ENCODE measurements at places on chromosomes 5 and 9.

DNA sequence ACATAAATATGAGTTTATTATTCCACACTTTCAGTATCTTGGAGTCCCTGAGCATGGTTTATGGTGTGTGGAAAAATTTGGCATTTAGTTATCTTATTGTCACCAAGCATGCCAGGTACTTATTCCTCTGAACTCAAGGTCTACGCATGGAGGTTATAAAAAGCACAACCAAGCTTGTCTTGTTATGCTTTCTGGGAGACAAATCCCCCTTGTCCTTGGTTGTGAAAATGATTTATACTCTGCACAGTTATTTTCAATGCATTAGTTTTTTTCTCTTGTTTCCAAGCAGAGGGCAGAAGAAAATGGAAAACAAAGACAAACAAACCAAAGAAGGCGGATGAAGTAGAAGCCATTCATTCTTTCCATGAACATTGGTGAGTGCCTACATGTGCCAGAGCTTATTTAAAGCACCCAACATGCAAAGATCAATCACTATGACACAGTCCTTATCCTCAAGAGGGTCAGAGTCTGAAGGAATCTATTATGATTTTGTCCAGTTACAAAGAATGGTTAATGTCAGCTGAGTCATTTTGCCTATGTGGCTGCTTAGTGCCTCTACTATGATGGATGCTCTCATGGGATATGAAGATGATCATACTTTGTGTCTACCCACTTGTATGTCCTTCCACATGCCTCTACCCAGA is 323.1 kb downstream of the TENT4A start:
- no peak for DNase-seq

DNA sequence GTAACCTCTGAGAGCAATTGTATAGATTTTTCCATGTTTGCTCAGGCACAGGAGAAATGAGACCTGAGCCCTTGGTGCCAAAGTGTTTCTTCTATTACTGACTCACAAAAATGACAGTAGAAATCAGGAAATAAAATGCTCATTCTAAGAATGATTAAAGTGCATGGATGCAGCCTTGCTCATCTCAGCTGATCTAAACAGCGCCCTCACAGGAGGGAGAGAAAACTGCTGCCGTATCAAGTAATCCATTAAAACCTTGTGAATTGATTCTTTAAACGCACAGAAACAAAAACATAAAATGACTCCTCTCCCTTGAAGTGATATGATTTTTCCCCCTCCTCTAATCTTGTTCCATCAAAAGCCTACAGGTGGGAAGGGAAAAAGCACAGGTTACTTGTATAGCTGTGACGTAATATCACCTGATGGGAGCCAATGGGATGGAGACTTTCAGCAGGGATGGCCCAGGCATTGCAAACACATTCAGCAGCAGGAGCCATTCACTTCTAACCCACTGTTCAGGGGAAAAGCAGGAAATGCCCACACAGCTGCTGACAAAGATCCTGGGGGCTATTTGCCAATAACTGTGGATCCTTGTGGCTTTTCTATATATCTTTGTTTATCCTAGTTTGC is 76.7 kb downstream of the PLCXD3 start:
- peak; percentile 47 for DNase-seq

- no peak for DNase-seq
These were observed at the start of gene LIX1 for GRCh38 chr5:97142521-97143254. Gene LIX1, minus strand, starts transcription at chr5:97142611. Its CDS starts 35 bp downstream, at chr5:97142576.

DNA sequence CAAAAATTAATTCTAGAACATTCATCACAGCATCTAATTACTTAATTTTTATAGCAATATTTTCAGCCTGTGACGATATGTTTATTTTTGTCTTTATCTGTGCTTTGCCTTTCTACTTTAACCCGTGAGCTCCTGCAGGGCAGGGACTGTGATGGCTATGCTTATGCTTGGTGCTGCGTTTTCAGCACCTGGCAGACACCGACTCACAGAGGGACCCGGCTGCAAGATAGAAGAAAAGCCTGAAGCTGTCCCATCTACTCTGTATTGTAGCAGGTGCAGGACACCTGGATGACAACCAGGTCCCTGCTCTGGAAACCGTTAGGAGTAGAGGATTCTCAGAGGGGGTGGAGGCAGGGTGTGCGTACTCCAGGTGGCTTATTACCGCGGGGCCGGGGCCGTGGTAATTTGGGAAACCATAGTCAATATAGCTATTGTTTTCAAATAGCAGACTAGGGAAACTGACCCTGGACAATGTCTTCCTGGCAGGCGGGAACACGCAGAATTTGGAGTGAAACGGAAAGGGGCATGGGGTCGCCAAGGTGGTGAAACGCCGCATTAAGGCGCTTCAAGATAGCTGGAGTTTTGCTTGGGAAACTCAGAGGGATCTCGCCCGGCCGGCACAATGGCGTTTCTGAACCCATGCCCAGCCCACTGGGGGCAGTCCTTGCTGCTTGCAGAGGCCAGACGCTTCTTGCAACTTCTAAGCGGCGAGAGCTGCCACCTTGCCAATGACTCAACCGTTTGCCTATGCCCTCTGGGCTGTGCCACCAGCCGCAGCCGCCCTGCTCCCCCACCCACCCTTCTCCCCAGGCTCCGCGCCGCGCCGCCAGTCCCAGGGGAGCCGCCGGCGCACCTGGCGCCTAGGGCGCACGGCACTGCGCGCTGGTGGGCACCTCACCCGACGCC is 140.1 kb upstream of the PALM2AKAP2 start:
- DNase-seq = peak; percentile 63

- no peak for DNase-seq
These were observed 190.4 kb downstream of the DRD1 start for GRCh38 chr5:175253597-175253996.

DNA sequence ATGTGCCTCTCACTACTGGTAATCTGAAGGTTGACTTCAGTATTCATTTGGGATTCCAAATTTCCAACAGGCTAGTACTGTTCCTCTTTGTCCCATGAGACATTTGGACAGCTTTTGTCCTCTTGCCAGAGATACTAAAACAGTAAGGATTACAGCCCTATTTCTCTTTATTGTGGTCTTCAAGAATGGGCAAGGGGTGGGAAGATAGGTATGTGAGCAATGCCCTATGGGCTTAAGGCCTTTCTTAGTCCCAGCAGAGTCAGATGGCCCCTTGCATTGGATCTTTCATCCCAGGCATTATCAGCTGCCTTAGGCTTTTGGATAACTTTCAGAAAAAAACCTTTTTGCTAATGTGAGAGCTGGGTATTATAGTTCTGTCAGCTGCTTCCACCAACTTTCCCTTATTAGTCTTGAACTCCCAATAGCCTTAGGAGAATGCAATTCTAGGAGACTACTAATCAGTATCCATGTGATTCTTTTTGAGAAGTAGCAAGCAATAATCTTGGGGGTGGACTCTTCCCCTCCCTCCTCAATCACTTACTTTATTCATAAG is 361.1 kb upstream of the NUDT12 start:
- no peak for DNase-seq

DNA sequence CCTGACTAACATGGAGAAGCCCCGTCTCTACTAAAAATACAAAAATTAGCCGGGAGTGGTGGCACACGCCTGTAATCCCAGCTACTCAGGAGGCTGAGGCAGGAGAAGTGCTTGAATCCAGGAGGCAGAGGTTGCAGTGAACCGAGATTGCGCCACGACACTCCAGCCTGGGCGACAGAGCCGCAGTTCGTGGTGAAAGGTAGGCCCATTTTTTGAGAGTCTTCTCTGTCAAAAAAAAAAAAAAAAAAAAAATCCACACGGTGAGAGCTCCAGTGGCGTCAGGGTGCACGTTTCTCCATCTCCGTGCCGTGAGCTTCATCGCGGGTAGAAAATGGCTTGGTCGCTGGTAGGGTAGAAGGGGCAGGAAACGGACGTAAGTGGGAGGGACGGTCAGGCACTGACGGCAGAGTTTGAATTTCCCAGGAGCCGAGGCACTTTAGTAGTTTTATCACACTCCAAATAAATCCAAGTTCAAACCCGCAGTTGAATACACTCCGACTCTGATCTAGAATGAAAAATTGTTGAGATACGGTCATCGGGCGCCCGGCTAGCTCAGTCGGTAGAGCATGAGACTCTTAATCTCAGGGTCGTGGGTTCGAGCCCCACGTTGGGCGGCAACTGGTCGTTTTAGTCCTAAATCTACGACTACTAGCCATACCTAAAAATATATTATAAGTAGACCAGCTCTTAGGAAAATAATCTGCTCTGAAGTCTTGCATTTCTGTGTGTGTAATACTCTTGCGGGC is 2.4 kb upstream of the TRIM7 start:
- DNase-seq = no peak

DNA sequence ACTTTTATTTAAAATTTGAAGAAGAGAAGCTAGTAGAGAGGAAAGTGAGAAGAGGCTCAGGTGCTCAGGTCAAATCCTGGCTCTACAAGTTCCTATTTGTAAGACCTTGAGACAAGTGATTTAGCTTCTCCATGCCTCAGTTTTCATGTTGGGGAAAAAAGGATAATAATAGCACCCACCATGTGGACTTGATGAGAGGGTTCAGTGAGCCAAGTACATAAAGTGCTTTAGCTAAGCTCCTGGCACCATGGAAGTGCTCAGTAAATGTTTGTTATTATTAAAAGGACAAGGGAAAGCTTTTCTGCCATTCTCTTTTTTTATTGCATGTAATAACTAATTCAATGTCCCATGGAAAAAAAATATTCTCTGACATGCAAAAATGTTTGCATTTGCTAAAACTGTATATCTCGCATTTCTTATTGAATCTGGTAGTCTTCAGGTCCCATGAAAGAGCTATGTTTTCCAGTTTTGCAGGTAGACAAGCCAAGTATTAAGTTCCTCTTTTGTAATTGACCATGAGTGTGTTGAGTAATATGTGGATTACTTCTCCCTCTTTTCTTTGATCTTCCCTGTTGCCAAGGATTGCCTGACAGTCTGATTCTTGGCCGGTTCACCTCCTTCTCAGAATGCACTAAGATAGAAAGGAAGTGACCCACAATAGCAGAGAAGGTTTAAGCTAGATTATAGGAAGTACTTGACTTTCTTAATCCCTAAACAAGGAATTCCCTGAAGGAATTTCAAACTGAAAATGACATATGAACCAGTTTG is 45.6 kb upstream of the TRIM32 start:
- DNase-seq = no peak

DNA sequence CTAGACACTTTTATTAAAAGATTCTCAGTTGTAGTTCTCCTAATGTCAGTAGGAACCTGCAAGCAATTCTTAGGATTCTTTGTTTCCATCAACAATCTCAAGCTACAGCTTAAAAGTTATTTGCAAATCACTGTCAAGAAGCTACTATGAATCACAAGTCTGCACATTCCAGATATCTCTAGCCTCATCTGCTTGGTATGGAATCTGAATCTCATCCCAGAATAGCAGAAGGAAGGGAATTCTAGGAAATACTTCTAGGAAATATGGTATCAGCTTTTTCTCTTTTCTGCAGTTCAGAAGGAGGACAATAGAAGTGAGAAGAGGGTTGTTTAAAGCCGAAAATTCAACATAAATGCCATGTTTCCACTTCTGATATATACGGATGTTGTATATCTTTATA is 792.2 kb upstream of the CDH9 start:
- DNase-seq = no peak

GRCh38 chr9:98314381-98315066 is 59.1 kb upstream of the TBC1D2 start:
- no peak for DNase-seq

DNA sequence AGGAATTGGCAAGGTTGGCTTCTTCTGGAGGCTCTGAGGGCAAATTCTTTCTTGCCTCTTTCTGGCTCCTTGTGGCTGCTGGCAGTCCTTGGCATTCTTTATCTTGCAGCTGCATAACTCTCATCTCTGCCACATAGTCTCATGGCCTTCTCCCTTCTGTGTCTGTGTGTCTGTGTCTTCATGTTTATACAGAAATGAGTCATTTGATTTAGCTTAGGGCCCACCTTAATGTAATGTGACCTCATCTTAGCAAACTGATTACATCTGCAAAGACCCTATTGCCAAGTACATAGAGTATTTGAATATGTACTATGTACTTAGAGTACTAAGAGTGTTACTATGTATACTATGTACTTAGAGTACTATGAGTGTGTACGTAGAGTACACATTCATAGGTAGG is 122.5 kb downstream of the RFK start:
- DNase-seq = no peak

- DNase-seq = no peak
These were observed 64.7 kb downstream of the RXRA start for GRCh38 chr9:134390947-134391318.

DNA sequence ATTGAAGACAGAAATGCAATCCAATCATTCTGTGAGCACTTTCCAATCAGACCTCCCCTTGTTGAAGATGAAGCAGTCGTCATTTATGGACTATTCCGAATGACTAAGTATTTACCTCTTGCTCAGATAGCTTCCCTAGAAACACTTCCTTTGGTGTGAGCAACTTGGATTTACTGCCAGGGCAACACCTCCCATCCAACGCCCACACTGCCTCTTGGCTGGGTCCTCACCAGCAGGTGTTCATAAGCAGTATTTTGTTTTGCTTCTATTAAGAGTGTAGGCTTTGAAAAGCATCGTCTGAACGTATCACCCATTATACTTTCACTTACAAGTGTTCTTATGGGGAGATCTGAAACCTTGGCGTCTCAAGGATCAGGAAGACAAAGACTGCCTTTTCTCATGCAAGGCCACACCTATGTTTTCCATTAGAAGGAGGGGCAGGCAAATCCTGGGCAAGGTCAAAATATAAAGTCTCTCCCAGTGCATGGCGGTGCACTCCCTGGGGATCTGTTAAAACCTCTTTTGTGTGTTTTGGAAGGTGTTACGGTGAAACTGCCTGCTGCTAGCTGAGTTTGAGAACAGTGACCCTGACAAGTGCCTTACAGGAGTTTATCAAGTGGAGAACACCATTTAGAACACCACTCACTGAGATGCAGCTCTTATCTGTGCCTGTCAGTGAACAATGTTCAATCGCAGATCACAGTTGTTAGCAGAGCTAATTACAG is 10.6 kb upstream of the MARCHF3 start:
- no peak for DNase-seq

DNA sequence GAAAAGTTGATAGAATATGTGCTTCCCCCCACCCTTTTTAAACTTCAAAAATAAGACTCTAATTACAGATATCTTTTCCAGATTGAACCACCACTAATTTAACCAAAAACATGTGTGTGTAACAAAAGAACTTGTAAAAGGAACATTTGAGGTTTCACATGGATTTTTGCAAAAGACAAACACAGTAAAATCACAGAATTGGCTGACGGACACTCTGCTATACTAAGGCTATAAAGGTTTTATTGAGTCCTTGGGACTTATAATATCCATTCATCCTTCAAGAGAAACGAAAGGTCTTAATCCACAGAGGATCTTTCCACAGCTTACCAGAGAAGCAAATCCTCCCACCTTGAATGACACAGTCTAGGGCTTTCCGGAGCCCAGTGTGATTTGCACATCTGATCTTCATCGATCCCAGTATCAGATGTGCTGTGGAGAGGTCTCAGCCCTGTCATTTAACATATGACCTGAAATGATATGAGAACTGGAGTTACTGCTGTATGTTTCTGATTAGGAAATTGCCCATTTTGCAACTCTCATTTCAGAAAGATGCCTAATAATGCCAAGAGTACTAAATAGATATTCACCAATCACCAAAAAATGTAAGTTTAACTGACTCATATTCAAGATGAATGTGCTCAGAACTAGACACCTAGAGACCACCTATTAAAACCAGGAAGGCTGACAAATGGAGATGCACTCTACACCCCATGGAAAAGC is 256.5 kb upstream of the FBXL7 start:
- no peak for DNase-seq

GRCh38 chr9:74519419-74519818 is 22.3 kb downstream of the RORB start:
- DNase-seq = no peak
